Brain (organoid and tissue), 16 donors: ENCODE measurements at places on chromosomes 3 and 15. TPM values are rescaled to one million over a fixed set of nuclear protein-coding genes. Genes with fewer than 3 reads are reported as not detected.

GRCh38 chr3:8816106-8816505 lies 46.7 kb upstream of the OXTR start:
- DNase-seq = no peak

GRCh38 chr3:151733613-151734012 lies at the start of gene AADACL2:
Gene AADACL2 (plus strand): TSS chr3:151733927. CDS start chr3:151734036, 109 bp downstream.
- no peak for DNase-seq

GRCh38 chr3:65597226-65597951 lies 441.3 kb downstream of the MAGI1 start:
- peak; percentile 89 for DNase-seq

MYH15 gene
- 0.15 TPM for polyA plus RNA-seq

DNA sequence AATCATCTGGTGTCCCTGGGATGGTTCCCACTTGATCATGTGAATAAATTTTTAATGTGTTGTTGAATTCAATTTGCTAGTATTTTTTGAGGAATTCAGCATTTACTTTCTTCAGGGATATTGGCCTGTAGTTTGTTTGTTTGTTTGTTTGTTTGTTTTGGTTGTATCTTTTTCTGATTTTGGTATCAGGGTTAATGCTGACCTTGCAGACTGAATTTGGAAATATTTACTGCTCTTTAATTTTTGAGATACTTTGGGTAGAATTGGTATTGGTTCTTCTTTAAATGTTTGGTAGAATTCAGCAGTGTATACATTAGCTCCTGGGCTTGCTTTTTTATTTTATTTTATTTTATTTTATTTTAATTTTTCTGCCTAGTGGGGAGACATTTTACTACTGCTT lies 803.7 kb downstream of the NAALADL2 start:
- DNase-seq = no peak

- DNase-seq = no peak
Observed at GRCh38 chr15:51263116-51263515, 75.3 kb downstream of the CYP19A1 start.

FAM131A gene
- polyA plus RNA-seq = 71.5 TPM

GRCh38 chr15:27899583-27900285 lies 199.4 kb downstream of the OCA2 start:
- no peak for DNase-seq

- no peak for DNase-seq
Observed at GRCh38 chr15:100728371-100729201, 126.2 kb downstream of the ASB7 start.

GRCh38 chr3:130379274-130379673 lies 33.8 kb downstream of the COL6A5 start:
- DNase-seq = no peak

KLHL6 gene
- polyA plus RNA-seq = 0.15 TPM
